Amniotic epithelial cell (primary cell): ENCODE measurements at places on chromosomes 1 and 21.

- DNase-seq: no peak
These were observed 109.3 kb downstream of the KAZN start for GRCh38 chr1:14707531-14708445.

DNA sequence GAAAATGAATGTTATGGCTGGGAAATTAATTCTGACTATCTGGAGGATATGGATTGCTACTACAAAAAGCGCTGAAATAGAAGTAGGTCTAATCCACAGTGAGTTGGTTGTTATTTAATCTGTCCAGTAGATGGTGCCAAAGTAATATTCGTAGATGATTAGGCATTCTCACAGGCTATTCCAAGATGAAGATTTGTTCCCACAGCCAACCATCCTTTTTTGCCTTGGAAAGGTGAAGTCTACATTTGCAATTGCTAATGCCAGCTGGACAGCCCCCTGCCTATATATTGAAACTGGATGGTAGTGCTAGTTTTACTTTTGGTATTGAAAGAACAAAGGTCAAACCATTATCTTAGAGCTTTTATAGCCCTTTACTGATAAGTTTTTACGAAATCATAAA is 43.8 kb downstream of the RBM11 start:
- DNase-seq: peak; percentile 44

GRCh38 chr1:25505656-25506385 is 37.6 kb upstream of the LDLRAP1 start:
- no peak for DNase-seq

- DNase-seq: peak; percentile 62
These were observed 166.8 kb downstream of the HIVEP3 start for GRCh38 chr1:41751804-41752513.

- peak; percentile 83 for DNase-seq
These were observed 4.0 kb downstream of the GLMP start for GRCh38 chr1:156291226-156292061.

DNA sequence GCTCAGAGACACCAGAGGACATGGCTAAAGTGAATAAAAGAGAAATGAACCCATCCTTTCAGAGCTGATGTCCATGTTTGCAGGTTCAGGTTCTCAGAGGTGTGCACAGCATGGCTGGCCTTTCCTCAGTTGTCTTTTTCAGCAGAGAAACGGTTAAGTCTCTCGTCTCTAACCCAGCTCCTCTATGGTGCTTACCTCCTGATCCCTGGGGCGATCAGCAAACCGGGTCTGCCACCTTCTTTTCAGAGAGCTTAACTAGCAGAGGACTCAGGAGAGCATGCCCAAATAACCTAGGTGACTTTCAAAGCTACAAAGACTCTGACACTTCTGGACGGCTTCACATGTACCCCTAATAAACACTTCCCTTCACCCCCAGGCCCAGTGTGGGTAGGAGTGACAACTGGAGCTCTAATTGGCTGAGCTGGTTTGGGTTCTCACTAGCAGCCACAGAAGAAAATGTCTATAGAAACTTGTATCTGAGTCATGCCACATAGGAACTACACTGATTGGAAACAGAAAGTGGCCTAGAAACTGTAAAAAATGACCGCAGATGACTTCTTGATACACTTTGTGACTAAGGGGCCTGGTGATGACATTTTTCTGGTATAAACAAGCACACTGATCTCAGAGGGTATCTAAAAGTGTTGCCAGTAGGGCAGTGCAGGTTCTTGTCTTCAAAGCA is at the start of gene AIM2:
AIM2 (minus strand) TSS at position 329 of the 682 bp plus-strand sequence. CDS start 3,267 bp downstream, outside the sequence.
- no peak for DNase-seq

DNA sequence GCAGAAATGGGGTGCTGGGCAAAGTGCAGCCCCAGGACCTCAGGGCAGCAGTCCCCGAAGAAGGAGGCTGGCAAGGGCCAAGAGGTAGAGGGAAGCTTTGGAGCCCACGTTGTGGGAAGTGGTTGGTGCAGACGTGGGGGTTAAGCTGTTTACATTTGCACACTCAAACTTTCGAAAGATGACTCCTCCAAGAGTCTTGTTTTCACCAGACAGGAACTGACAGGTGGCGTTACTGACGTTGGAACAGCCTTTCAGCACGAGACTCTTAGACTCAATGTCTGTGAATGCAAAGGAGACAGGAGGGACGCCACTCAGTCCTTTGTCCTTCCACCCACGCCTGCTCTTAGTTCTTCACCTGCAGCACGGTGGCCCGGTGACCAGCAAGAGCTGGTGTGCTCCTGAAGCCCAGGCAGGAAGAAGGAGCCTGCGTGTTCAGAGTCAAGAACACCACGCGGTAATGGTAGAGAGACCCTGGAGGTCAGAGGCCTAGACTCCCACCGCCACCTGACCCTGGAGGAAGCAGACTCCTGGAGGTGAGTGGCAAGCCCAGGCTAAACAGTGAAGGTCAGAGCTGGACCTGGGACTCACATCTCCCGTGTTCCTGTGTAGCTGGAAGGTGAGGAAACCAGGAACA is 15.9 kb downstream of the LYPD8 start:
- DNase-seq: no peak

DNA sequence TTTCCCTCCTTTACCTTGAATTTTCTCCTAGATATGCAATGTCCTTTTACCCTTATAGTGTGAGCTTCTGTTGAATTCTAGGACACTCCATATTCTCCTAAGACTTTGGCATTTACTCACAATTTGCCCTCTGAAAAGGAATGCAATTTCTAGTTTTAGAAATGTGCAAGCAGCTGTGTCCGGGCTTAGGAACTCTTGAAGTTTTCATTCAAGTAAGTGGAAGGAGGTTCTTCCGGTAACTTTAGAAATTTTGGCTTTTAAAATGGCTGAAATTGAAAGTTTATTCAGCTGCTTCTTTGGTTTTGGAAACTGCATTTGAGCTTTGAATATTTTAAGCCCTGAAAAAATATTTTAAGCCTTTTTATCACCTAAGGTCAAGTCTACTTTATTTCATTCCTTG is 56.3 kb downstream of the DPH5 start:
- no peak for DNase-seq

- DNase-seq: peak; percentile 83
These were observed 4.7 kb upstream of the TSNAX start for GRCh38 chr1:231523816-231524215.

DNA sequence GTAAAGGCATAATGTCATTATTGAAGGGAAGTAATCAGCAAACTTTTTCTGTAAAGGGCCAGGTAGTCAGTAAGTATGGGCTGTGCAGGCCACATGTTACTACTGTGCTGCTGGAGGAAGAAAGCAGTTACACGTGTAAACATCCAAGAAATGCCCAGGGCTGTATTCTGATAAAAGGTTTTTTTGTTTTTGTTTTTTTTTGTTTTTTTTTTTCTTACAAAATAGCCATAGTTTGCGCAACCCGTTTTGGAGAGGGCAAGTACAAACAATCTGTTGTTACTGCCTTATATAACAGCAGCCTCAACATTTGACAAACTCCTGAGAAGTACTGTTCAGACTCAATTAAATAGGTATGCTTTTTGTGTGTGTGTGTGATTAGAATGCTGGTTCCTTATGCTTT is 26.7 kb upstream of the MTMR11 start:
- peak; percentile 25 for DNase-seq

DNA sequence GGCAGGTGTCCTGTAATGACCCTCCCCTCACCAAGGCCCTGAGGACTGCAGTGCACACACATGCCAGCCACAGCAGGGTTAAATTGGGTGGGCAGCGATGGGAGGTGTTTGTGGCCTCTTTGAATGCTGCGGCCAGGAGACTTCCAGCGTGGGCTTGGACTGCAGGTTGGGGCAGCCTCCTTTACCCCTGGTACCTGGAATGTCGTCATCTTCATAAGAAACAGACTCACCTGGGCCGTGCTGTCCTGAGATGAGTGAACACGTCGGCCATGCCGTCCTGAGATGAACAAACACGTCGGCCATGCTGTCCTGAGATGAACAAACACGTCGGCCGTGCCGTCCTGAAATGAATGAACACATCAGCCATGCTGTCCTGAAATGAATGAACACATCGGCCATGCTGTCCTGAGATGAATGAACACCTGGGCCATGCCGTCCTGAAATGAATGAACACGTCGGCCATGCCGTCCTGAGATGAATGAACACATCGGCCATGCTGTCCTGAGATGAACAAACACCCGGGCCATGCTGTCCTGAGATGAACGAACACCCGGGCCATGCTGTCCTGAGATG is 50.1 kb upstream of the COL6A1 start:
- DNase-seq: no peak

DNA sequence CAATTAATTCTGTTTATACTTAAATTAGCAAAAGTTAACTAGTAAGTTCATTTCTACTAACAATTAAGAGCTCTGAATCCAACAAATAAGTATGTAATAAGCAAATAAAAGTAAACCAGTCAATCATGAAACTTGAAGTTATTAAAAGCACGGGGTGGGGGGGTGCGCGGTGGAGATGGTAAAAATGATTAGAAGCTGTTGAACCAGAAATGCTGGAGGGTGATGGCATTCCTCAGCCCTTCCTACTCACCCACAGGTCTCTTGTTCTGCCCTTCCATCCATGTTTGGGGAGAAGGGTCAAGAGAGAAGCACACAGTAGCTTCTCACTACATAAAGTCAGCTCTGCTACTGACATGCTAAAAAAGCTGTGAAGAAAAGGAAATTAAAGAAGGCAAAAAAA is 63.5 kb downstream of the AKT3 start:
- no peak for DNase-seq

DNA sequence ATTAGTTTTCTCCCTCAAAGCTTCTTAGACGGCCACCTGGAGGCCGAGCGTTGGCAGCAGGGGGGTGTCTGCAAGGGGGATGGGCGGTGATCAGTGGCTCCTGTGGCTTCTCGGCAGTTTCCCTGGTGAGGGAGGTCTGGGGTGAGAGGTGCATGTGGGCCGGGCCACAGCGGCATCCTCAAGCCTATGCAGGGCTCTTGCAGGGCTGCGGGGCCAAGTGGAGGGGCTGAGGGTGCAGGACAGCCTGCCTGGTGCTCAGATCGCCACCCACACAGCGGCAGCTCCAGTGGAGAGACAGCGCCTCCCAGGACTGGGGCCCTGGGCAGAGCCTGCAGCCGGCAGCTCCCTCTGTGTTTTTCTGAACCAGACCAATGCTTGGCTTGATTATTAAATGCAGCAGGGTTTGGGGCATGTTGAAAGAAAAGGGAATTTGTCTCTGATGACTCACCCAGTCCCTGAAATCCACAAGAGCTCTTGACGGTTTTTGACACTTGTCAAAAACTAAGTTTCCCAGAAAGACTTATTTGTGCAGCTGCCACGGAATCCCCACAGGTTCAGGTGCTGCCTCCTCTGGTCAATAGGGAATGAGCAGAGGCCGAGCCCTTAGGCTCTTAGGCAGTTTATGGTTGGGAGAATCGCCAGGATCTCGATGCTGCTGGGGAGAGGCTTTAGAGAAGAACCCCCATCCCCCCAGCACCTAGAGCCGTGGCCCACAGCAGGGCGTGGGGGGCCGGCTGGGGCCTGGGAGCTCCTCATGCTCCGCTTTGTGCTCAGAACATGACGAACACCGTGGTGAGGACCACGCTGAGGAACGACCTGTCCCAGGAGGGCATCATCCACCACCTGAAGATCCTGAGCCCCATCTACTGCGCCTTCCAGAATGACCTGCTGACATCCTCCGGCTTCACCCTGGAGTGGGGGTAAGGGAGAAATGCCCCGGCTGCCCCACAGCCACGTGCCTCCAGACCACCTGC is 54.7 kb downstream of the UMODL1 start:
- DNase-seq: peak; percentile 56

- no peak for DNase-seq
These were observed 142.3 kb upstream of the SAMSN1 start for GRCh38 chr21:14688412-14688811.

GRCh38 chr1:9817734-9818133 is 6.0 kb downstream of the CLSTN1 start:
- no peak for DNase-seq

DNA sequence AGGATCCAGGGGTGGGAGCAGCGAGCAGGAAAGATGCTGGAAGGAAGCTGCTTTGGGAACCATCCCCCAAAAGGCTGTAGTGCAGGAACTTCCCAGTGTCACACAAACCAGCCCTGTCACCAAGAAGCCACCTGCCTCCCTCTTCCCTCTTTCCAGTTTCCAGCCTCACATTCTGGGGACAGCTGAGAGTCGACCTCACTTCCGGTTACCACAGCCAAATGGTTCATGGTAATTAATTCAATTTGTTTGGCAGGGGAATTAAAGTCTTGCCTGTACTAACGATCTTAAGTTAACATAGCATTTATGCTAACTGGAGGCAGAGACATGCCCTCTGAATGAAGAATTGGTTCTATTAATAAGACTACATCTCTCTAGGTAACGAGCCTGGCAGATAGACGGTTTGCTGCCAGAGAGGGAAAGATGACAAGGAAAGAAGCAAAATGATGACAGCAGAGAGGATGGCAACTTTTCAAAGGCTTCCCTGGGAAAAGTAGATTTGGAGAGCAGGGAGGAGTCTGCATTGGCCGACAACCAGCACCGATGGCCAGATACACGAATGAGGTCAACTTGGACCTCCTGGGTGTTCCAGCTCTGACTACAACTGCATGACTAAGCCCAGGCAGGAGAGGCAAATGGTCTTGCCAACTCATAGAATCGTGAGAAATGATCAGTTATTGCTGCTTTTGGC is 64.1 kb downstream of the TMCO4 start:
- DNase-seq: peak; percentile 89

- peak; percentile 35 for DNase-seq
These were observed 662 bp downstream of the SCAF4 start for GRCh38 chr21:31731056-31731856.

GRCh38 chr1:110136911-110137310 is 13.4 kb upstream of the SLC6A17 start:
- DNase-seq: no peak

GRCh38 chr1:118189564-118189963 is 4.5 kb upstream of the SPAG17 start:
- no peak for DNase-seq

GRCh38 chr1:231387770-231388669 is 34.1 kb downstream of the EGLN1 start:
- no peak for DNase-seq

GRCh38 chr1:154418062-154418921 is 13.1 kb downstream of the IL6R start:
- DNase-seq: peak; percentile 72

DNA sequence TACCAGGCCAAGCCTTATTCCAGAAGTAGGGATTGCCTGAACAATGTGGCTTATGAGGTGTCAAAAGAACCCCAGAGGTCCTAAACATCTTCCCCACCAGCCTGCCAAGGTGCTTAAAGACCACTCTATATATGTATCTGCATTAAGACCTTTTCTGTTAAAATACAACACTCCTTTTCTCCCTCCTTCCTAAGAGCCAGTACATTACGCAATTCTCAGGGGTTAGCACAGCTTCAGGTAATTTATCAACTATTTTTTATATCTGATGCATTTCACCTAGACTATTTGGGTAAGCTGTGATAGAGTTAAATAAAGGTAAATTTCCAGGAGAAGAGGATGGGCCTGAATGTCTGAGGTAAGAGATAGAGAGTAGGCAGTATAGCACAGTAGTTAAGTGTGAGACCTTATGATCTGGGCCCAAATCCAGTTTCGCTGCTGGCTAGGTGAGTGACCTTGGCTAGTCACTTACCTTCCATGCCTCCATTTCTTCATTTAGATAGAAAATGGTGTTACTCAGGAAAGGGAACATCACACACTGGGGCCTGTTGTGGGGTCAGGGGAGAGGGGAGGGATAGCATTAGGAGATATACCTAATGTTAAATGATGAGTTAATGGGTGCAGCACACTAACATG is 5.1 kb upstream of the CCN1 start:
- no peak for DNase-seq

GRCh38 chr1:113782406-113782805 is 23.1 kb upstream of the PHTF1 start:
- peak; percentile 44 for DNase-seq

GRCh38 chr1:153614906-153615305 is 1.2 kb downstream of the S100A14 start:
- DNase-seq: no peak
